ENCODE measurements at places on chromosomes 6 and 20.
A peak's percentile ranks its signal among the peaks of the same experiment; 100 is the strongest.

DNA sequence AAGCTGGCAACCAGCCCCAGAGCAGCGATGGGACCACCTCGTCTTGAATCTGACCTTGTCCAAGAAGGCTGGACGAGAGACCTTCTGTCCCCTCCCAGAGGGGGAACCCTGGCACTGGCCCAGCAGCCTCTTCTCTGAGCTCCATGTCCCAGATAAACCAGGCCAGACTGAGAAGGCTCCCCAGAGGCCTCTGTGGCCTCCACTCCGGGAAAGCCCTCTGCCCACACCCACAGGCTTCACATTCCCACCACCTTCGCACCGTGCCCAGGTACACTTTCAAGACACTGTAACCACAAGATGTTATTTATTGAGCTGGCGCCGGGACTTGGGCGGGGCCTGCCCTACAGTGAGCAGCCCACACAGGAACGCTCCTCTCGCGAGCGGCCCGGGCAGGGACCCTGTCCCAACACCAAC, 33.2 kb downstream of the ADA start:
- peak; percentile 10 for DNase-seq

DNA sequence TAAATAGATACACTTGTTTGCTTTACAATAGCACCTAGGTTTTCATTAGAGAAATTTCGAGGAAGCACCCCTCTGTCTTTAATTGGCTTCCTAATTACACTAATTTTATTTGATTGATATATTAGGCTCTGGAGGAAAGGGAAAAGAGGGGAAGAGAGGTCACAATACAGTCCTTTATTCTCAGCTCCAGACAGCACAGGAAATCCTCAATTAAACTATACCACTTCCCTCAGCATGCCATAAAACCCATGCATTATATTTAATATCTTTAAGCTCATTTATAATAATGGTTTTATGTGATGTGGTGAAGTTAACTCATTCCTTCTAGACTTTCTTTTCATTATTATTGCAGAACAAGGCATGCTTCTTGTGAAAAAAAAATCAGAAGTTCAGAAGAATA, 17.7 kb upstream of the PDE7B start:
- no peak for DNase-seq

- DNase-seq = no peak
Observed at GRCh38 chr6:47179286-47179685, 130.4 kb downstream of the TNFRSF21 start.

DNA sequence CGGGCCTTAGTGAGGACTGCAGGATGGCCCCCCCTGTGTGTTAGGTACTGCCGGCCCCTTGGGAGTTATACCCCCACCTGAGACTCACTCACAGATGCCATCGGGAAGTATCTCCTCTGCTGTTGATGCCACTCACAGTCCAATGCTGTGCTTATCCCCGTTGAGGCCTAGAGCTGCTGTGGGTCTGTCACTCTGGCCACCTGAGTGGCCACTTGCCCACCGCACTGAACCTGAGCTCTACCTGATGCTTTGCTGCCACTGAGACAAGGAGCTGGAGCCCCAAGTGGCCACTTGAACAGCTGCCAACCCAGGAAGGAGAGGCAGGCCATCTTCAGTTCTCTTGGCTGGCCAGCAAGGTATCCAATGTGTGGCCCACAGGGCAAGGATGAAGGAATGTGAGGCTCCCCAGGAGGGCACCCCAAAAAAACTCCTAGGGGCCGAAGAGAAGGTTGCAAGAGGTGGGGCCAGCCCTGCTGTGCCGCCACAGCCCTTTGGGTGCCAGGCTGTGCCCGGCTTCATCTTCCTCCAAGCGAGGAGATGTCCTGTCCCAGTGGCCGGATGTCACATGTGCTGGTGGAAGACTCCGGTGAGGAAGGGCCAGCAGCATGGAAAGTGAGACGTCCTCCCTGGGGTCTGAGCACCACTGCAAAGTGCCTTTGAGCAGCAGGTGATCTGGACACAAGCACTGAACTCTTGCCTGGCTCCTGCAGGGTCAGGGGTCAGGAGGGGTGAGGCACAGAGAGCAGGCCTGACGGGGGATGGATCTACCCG, 29.5 kb upstream of the PCMTD2 start:
- DNase-seq = no peak

- DNase-seq = no peak
Observed at GRCh38 chr6:148890652-148891404, 144.0 kb downstream of the UST start.

GRCh38 chr6:23589811-23590210, 536.2 kb upstream of the NRSN1 start:
- DNase-seq = no peak

DNA sequence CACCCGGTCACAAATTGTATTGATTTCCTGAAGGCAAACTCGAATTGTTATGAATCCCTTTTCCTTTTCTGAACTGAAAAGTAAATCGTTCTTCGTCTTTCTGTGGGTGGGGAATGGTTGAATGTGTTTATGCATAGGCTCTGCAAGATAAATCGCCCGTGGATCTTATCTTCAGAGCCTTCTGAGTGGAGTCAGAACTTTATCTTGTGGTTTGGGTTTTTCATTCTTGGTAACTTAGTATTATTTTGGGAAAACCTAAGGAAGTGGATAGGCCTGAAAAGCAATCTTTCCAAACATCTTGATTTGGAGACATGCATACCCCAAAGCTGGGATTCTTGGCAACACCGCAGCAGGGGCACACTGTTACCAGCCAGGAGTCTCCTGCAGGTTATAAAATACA, 122.4 kb downstream of the MAP3K7 start:
- DNase-seq = no peak

- no peak for DNase-seq
Observed at GRCh38 chr6:30075790-30076732, 492 bp upstream of the RNF39 start.

DNA sequence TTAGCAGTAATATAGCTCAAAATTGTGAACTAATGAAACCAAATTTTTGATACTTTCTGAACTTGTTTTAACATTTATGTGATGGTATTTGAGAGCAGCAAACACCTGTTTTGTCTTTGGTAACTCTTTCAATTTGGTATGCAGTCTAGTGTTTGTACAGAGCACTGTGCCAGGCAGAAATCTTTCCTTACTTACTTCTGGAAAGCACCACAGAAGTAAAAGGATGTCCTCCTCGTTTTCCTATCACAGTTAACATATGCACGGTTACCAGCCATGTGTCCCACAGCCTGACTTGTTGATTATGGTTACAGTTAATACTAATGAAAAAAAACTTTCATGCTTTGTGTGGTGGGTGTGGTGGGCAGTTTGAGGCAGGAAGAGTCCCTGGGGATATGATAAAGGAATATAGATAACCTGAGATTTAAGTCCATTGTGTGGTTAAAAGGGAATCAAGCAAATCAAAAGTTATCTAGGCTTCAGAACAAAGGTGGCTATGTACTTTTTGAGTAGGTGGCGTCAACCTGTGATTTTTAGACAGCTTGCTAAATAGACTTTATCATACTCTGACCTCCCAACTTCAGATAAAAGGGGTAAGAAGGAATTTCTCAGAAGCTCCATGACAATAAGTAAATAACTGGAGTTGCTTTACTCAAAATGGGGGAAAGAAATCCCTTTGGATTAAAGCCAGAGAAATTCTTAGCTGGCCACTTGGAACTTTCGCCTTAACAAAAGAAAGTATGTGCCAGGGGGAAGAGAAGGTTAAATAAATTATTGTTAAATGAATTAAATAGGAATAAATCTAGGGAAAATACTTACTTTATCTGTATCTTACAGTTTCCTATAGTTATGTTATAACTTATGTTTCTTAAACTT, 20.1 kb upstream of the COL10A1 start:
- DNase-seq = no peak

- DNase-seq = no peak
Observed at GRCh38 chr6:46393161-46393939, 97.9 kb downstream of the RCAN2 start.

DNA sequence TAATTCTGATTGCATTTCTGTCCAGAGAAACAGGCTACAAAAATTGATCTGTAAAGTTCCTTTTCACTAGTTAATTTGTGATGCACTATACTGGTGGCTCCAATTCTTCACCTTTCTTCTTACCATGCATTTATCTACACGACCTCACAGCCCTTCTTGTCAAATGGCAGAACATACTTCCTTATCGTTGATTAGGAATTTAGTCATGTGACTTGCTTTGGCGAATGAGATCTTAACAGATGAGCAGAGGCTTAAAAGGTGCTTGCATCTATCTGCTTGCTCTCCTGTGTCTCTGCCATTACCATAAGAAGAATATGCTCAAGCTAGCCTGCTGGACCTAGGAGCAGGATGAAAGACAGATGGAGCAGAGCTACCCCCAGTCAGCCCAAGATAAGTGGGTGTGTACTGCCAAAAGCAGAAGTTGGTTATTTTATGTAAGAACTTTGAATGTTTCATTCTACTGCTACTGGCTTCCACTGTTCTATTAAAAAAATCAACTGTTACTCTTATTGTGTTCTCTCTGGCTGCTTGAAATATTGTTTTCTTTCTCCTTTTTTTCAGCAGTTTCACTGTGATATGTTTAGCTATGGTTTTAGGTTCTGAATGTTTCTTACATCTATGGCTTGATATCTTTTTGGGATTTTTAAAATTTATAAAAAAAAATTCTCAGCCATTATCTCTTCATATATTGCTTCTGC, 40.2 kb upstream of the RBM24 start:
- no peak for DNase-seq

- DNase-seq = no peak
Observed at GRCh38 chr6:15480525-15480924, 182.3 kb downstream of the DTNBP1 start.

DNA sequence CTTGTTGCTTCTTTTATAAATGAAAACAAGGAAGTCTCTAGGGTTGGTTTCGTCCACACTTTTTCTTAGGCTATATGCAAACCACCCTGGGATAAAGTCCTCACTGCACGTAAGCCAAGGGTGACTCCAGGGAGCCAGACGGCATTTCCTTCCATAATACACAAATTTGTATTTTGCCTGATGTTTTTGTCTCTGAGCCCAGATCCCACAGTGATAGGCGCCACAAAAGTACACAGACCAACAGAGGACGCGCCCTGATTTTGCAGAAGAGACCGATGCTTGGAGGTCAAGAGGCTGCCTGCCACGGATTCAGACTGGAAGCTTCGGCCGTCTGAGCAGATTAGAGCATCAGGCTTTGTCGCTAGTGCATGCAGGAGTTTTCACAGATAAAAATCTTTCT, 22.8 kb downstream of the FOXQ1 start:
- no peak for DNase-seq

GRCh38 chr6:3334555-3334954, 75.8 kb downstream of the PSMG4 start:
- DNase-seq = no peak

GRCh38 chr6:30508890-30509736, 19.8 kb downstream of the HLA-E start:
- no peak for DNase-seq

DNA sequence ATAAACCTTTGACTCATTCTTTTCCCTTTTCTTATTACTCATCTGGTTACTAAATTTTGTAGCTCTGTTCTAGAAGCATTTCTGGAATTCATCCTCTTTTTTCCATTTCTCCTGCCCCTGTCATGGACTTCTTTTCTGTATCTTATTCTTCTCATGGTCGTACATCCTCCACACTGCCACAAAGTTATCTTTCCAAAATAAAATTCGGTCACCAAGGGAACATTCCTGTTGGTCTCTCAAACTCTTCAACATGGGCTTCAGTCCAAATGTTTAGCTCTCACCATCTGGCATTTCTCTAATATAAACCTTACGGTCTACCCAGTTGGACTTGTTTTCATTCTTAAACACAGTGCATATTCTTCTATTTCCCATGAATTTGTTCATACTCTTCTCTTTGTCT, 428.8 kb upstream of the ID4 start:
- no peak for DNase-seq

GRCh38 chr6:156777577-156778453, 637 bp downstream of the ARID1B start:
- no peak for DNase-seq

- DNase-seq = no peak
Observed at GRCh38 chr6:119661078-119661477, 311.5 kb upstream of the MAN1A1 start.

- no peak for DNase-seq
Observed at GRCh38 chr6:142570221-142570671, 268.4 kb downstream of the ADGRG6 start.

DNA sequence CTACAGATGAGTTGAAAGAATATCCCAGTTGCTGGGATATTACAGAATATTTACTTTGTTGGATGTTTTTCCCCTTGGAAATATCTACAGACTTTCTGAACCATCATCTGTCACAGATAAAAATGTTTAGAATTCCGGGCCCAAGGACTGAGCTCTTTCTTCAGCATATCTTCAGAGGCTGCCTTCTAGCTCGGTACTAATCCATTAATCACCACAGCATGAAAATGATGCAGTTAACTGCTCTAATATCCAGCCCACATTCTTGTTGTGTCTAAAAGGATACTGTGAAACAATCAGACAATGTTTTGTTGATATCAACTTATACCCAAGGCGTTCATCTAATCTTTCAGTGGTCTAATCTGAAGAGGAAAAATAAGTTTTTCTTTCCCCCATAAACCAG, 247.4 kb downstream of the TBC1D32 start:
- DNase-seq = no peak

DNA sequence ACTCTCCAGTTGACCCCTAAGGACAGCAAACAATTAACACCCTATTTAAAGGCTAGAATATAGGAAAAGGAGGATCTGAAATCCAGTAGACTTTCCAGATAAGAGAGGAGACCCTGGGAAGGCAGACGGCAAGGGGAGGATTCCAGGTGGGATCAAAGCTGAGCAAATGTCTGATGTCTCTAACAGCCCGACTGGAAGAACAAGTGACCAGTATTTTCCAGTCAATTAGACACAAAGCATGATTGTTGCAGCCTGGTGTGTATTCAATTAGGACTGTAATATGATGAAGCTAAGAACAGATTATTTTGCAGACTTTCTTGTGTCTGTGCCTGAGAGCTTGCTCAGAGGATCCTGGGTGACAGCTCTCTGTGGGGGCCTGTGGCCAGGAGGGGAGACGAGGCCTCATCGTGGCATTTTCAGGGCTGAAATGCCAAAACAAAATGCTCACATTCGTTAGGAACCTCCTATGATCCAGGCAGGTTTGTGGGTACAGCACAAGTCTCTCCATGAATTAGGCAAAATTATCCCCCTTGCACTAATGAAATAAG, 471.8 kb upstream of the AGPAT4 start:
- no peak for DNase-seq

GRCh38 chr20:5863040-5863833, 87.1 kb downstream of the TRMT6 start:
- DNase-seq = no peak

- DNase-seq = no peak
Observed at GRCh38 chr6:72616406-72617015, 5.4 kb upstream of the KCNQ5 start.
